Activated CD4-positive, alpha-beta T cell treated with anti-CD3 and anti-CD28 coated beads for 36 hours (primary cell): ENCODE measurements at places on chromosomes 2 and 18.

DNA sequence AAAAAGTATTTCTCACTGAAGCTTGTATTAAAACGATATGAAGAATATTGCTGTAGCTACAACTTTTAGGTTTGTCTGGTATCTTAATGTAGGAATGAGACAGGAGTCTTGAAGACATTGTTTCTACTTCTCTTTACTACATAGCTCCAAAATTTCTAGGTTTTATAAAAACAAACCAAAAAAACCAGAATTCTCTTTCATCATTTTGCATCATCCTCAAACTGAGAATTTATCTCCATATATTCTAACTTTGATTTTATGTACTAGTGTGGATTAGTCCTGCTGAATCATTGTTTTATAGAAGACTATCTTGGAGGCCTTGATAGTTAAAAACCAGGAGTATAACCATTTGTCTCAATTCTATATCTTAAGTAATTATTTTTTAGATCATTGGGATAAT lies 100.2 kb downstream of the ICA1L start:
- no peak for DNase-seq

DNA sequence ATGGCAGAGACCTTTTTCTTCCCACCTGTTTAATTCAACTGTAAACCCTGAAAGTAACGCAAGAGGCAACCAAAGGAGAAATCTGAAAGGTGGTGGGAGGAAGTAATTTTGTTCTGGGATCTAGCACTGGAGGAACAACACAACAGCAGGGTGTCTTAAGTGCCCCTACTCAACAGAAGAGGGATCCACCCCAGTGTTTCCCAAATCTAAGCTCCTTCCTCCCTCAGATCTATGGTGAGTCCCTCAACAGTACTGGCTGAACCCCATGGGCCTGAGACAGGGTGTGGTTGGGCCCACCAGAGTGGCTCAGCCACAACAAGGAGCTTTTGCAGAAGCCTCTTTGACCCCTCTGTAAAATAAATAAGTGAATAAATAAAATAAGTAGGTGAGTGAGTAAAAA lies 790.3 kb downstream of the ERBB4 start:
- no peak for DNase-seq

GRCh38 chr2:47719099-47719498 lies 63.8 kb upstream of the MSH6 start:
- no peak for DNase-seq

DNA sequence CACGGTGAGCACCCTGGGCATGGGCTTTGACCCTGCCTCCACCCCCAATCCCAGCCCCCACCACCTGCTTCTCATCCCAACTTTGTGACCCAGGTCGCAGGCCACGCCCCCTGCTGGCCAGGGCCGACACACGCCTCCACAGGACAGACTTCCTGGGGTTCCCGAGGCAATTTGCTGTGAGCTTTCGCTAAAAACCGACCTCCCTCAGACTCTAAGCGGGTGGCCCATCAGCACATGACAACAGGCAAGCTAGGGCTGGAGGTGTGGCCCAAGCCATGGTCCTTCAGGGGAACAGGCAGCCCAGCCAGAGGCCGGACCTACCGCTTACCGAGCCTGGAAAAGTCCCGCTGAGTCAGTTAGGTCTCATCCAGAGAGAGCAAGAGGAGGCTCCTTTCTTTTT lies 31.9 kb downstream of the C1QL2 start:
- DNase-seq = peak; percentile 66

DNA sequence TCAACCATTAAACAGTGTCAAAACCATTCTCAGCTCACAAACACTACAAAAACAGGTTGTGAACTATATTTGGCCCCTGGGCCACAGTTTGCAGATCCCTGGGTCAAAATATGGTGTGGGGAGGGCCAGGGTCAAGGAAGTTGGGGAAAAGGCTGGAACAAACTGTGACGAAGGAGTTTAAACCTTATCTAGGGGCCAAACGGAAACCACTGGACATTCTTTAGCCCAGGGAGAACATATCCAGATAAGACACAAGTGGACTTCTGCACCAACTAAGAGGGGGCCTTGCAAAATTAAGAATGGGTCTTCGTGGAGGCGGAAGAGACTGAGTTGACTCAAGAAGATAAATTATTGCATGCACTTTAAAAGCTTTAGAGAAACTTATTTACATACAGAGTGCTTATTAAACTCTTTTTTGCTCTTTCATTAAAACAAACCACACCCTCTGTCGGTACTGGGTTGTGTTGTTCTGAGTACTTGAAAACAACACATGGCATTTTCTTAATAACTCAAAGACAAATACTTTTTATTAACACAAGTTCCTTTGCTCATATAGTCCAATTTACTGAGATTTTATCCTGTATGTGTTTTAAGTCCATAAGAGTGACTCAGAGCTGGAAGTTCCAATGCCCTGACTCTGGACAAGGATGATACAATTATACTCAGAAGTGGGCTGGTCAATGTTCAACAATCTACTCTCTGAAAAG lies 5.3 kb upstream of the ASAP2 start:
- DNase-seq = no peak

DNA sequence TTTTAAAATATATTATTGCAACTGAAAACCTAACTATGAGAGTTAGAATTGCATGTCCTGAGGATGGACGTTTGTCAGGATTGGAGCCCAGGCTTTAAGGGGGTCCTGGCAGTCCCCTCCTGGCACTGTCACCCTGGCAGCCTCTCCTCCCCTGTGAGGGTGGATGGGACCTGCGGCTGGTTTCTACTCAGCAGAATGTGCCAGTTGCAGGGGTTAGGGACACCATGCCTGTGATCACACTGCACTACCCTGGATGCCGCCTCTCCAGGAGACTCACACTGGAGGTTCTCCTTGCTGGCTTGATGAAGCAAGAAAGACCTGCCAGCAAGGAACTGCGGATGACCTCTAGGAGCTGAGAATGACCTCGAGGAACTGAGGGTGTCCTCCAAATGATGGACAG lies 356.7 kb upstream of the MYT1L start:
- no peak for DNase-seq

DNA sequence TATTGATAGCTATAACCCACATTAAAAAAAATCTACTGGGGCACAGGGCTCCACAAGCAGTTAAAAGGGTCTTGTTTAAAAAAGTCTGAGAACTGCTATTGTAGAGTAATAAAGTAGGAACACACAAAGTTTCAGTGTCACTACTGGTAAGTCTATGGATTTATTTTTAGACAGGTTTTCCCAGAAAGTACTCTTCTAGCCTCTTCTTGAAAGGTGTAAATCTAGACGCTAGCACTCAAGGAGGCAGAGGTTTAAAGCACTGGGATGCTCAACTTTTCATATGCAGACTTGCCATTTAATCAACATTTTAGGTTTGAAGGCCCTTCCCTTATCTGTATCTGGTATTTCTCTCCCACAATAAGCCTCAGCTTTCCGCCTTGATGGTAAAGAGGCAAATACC lies 33.4 kb downstream of the FBXO11 start:
- no peak for DNase-seq

DNA sequence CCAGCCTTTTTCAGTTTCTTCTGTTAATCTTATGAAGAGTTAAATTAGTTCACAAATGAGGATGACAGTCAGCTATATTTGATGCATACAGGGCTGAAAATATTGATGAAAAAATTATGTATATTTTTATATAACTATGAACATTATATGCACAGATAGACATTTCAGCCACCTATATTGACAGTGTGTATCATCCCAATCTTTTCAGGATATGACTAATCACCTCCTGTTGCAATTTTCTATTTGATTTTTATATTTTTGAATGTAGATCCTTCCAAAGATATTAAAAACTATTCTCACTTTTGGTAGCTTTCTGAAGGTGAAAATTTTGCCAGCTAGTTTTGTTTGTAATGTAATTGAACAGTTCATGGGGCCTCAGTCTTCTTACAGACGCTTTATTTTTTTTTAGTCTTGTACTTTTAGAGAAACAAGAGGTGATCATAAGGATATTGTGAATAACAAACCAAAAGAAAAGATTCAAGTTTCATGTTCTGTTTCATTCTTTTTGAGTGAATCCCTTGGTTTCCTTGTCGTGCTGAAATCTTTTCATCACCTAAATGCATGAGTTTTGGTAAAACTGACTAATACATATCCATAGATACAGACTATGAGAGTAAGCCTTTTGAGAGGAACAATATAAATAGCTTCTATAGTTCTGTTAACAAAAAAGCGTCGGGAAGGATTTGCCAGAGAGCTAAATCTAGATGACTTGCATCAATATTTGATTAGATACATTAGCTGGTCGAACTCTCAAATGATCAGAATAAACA lies 123.1 kb downstream of the ARHGAP15 start:
- no peak for DNase-seq

GRCh38 chr2:108573061-108573460 lies 38.8 kb downstream of the LIMS1 start:
- no peak for DNase-seq

DNA sequence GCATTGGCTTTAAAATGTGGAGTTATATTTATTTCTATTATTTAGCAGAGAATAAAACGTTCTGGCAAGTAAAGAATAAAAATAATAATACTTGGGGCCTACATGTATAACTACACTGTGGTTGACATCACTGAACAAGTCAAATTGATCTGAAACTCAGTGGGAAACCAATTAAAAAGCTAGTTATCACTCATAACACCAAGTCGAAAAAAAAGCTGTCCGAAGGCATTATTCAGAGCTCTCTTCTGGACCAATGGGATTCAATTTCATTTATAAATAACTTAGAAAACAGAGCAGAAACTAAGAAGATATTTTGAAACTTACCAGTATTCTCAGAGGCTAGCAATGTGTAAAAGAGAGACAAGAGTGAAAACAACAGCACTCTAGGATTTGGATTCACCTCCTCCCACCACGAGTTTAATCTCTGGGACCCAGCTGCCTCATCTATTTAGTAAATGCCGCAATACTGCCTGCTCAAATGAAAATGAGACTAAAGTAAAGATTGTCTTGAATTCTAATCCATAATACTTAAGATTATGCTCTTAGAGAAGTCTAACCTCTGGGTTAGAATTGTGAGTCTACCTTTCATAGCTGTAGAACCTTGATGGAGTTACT lies 128.4 kb downstream of the NBAS start:
- no peak for DNase-seq

DNA sequence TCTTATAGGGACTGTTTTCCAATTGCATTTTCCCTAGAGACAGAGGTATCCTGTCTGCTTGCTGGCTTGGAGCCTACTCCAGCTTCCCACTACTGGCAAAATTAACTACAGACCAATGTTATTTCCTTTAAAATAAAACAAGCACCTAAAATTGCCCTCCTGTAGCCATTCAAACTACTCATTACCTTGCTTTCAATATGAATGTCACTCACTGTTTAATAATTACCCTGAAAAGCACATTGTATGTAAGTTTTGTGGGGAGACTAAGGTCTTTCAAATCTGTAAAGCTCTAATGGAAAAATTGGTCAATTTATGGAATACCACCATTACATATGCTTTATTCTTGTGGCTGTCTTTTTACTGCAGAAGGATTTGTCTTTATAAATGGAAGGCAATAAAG lies 87.3 kb downstream of the DOCK10 start:
- no peak for DNase-seq

GRCh38 chr18:3456686-3457069 lies 6.7 kb downstream of the TGIF1 start:
- no peak for DNase-seq

DNA sequence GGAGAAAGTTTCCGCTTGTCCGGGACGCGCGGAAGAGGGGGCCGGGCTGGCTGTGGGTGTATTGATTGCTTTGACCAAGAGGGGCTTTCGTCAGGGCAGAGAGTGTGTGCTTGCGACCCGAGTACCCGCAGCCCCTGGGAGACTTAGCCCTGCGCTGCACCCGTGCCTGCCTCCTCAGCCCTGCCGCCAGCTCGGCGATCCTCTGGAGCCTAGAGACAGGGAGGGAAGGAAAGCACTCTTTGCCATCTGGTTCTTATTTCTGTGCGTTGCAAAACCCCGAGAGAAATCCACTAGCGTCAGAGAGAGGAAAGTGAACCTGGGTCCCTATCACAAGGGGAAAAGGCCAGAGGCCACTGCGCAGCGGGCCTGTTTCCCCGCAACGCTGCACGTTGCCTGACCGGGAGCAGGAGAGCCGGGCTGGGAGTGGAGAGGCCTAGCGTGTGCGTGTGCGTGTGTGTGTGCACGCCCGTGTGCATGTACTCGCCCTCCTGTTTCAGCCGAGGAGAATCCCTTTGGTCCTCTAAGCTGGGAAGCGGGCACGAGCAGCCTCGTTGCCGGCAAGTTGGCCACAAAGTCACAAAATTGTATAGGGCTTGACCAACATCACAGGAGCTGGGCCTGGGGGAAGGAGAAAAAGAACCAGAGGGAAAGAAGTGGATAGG lies 1.7 kb downstream of the SIX3 start:
- no peak for DNase-seq
